Stimulated activated CD4-positive, alpha-beta T cell treated with anti-CD3 and anti-CD28 coated beads, TNF-alpha, amount 100 ng/mL, for 1 hour (primary cell): ENCODE measurements at places on chromosomes 13 and 19.

- DNase-seq = no peak
Observed at GRCh38 chr19:18322318-18322758, 538 bp downstream of the LSM4 start.

- DNase-seq = no peak
Observed at GRCh38 chr13:98972627-98973026, 5.2 kb downstream of the DOCK9 start.

GRCh38 chr13:106184790-106185189 is 350.7 kb downstream of the EFNB2 start:
- no peak for DNase-seq

GRCh38 chr13:38784036-38784880 is 97.4 kb downstream of the FREM2 start:
- no peak for DNase-seq

DNA sequence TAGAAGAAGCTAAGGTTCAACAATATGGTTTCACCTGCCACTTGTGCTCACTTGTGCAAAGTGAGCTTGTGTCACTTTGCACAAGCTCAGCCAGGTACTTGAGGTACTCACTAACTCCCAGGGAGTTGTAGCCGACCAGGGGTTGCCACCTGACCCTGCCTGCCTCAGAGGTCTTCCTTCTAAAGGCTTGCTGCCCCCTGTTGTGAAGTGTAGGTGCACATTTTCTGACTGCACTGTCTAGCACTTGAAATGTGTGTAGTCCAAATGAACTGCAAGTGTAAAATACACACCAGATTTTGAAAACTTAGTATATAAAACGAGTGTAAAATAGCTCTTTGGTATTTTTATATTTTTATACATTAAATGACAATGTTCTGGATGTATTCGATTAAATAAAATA is 230.8 kb downstream of the DLEU7 start:
- no peak for DNase-seq

GRCh38 chr19:48741129-48741999 is 954 bp upstream of the RASIP1 start:
- no peak for DNase-seq

- DNase-seq = no peak
Observed at GRCh38 chr13:85896516-85897450, 97.6 kb upstream of the SLITRK6 start.

DNA sequence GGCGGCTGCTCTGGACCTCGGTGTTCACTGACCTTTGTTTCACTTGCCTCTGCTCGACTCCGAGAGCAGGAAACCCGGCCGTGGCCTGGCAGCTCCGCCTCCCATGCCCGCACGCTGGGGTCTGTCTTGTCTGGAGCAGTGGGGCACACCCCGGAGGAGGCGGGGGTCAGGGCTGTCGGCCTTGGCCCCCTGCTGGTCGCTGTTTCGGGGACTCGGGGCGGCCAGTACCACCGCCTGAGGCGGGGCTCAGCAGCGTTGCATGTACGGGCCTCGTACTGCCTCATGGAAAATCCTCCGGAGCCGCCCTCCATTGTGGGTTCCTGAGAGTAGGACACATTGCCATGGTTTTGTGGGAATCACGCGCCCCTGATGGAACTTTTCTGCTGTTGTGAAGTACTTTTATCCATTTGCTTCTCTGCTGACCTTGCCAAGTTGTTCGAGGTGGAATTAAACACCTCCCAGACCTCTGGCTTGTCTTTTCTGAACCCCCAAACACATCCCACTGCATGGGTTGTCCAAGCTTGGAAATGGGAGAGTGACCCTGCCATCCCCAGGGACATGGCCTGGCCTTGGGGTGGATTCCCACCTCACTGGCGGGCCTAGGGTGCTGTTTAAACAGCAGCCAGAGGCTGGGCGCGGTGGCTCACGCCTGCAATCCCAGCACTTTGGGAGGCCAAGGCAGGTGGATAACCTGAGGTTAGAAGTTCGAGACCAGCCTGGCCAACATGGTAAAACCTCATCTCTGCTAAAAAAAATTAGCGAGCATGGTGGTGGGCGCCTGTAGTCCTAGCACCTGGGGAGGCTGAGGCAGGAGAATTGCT is 5.5 kb upstream of the NDUFS7 start:
- no peak for DNase-seq

DNA sequence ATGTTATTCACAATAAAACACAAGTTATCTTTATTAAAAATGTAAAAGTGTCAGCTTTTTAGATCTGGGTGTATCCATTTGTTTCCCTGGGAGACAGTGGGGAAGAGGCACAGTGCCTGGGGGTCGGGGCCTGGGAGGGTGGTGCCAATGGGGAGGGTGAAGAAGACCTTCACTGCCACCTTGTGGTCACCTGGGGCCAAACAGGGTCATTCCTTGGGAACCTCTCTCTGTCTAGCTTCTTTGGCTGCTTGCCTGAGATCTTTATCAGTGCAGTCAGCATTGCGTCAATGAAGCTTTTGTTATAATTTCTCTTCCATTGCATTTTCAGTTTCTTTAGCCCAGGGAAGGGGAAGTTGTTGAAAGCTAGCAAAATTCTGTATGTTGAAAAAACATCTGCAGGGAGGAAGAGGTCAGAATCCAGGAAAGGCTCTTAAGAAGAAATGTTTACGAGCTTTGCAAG is 39.1 kb downstream of the PCDH8 start:
- DNase-seq = no peak

- DNase-seq = no peak
Observed at GRCh38 chr13:34250151-34250670, 432.3 kb downstream of the RFC3 start.

GRCh38 chr13:51192348-51192747 is 29.9 kb upstream of the FAM124A start:
- DNase-seq = no peak

DNA sequence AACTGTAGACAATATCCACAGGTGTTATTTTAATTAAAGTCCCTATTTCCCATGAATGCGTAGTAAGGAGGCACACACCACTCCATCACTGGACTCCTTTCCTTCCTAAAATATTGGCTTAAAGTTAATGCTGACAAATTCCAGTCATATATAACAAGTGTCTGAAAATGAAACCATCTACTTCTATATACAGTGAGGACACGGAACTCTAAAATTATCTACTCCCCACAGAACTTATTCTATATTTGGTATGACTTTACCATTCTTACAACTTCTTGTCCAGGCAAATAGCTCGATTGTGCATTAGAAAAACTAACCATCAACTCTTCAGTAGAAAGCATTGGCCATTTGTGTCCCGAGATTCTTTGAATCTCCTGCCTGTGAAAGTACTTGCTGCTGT is 1560.2 kb downstream of the EFNB2 start:
- DNase-seq = no peak

DNA sequence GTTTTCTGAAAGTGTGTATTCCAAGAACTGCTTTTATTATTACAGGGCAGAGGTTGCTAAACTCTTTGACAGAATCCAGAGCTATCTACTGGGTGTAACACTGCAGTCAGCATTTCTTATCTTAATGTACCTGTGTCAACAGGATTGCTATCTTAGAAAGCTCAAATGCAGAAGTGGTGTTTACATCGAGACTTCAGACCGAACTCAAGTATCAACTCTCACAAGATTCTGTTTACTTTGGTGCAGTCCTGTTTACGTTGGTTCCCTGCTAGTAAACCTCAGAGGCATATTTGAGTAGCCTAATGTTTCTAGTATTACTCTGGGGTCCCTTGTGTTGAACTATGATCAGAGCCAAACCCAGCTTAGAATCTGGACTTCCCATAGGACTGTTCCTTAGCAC is 20.5 kb downstream of the SLC15A1 start:
- no peak for DNase-seq

GRCh38 chr19:1522061-1522460 is 1.8 kb upstream of the PLK5 start:
- no peak for DNase-seq

GRCh38 chr13:26485786-26486185 is 71.7 kb upstream of the WASF3 start:
- no peak for DNase-seq

GRCh38 chr19:9309139-9309973 is at the start of gene ZNF699:
Gene ZNF699, minus strand, starts transcription at chr19:9309838. Its CDS starts 4,719 bp downstream, at chr19:9305119.
- DNase-seq = peak; percentile 93

- no peak for DNase-seq
Observed at GRCh38 chr19:47267350-47267759, 7.3 kb upstream of the INAFM1 start.

DNA sequence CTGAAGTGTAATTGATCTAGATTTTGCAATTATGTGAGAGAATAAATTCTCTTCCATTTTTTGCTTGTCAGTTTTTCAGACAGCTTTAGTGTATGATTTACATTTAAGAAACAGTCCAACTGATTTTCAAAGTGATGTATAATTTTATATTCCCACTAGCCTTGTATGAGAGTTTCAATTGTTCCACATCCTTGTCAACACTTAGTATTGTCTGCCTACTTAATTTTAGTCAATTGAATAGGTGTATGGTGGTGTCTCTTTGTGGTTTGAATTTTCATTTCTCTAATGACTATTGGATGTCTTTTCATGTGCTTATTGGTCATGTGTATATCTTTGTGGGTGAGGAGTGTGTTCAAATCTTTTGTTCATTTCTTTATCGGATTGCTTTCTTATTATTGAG is 49.4 kb upstream of the SPRY2 start:
- no peak for DNase-seq

GRCh38 chr19:18969931-18970659 is 29.1 kb upstream of the HOMER3 start:
- no peak for DNase-seq

GRCh38 chr13:24153979-24154701 is 6.4 kb upstream of the SPATA13 start:
- no peak for DNase-seq

- DNase-seq = no peak
Observed at GRCh38 chr19:29259867-29260281, 46.9 kb upstream of the UQCRFS1 start.

GRCh38 chr13:75651013-75651412 is 14.9 kb downstream of the LMO7 start:
- no peak for DNase-seq

GRCh38 chr13:29182216-29182615 is 362.1 kb downstream of the MTUS2 start:
- no peak for DNase-seq

DNA sequence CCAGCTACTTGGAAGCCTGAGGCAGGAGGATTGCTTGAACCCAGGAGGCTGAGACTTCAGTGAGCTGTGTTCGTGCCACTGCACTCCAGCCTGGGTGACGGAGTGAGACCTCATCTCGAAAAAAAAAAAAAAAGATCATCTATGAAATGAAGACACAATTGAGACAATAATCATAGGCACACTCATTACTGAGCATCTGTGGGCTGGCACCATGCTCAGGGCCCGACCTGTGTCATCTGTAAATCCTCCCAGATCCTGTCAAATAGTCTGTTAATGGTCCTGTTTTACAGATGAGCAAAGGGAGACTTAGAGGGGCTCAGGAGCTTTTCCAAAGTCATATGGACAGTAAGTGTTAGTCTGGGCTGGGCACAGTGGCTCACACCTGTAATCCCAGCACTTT is 4.1 kb upstream of the NANOS2 start:
- DNase-seq = no peak

DNA sequence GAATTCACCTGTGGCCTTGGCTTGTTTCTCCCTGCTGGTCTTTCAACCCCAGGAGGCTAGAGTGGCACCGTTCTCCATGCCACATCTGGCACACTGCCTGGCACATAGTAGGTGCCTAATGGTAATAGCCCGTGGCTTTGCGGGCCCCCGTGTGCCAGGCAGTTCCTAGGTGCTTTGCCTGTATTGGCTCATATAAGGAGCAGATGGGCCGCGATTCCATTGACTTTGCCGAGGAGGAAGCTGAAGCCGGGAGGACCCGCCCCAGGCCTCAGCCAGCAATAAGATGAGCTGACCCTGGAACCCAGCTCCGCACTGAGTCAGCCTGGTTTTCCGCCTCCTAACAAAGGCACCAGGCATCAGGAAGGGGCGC is 807 bp downstream of the PGLYRP1 start:
- no peak for DNase-seq

GRCh38 chr13:92677571-92677970 is 549.0 kb upstream of the GPC6 start:
- no peak for DNase-seq

GRCh38 chr19:8116437-8117293 is 32.7 kb downstream of the FBN3 start:
- DNase-seq = no peak
